ENCODE measurements at places on chromosomes 6 and 20. TPM values are rescaled to one million over a fixed set of nuclear protein-coding genes. Genes with fewer than 3 reads are reported as not detected.

Gene GRM4
- total RNA-seq = 0.38 TPM

Gene DEFB110
- not detected for total RNA-seq

Gene TRIM31
- total RNA-seq = not detected

Gene SMLR1
- total RNA-seq = not detected

Gene CHMP4B
- total RNA-seq = 43.6 TPM

Gene FRMD1
- total RNA-seq = not detected

Gene RAB44
- total RNA-seq = not detected

Gene ELOVL2
- not detected for total RNA-seq

Gene CTSA
- 22.9 TPM for total RNA-seq

Gene MEI4
- not detected for total RNA-seq

Gene GABRR2
- not detected for total RNA-seq

Gene XKR7
- not detected for total RNA-seq

Gene KCNK16
- not detected for total RNA-seq

Gene ZNF335
- 11.1 TPM for total RNA-seq

Gene C4B
- total RNA-seq = 2.4 TPM

Gene ZNF311
- total RNA-seq = 0.84 TPM

Gene FILIP1
- total RNA-seq = not detected

Gene IL17A
- total RNA-seq = not detected

Gene ZNF334
- total RNA-seq = 1.1 TPM

Gene CST5
- total RNA-seq = not detected

Gene CLDN20
- total RNA-seq = not detected

Gene EPPIN
- not detected for total RNA-seq

Gene TRIM15
- not detected for total RNA-seq

Gene DEFB129
- not detected for total RNA-seq

Gene SPATS1
- not detected for total RNA-seq

Gene SPTLC3
- total RNA-seq = 10.9 TPM

Gene CTCFL
- not detected for total RNA-seq
